ENCODE measurements at places on chromosomes 4 and X. TPM values are rescaled to one million over a fixed set of nuclear protein-coding genes. Genes with fewer than 3 reads are reported as not detected.

- no peak for DNase-seq
Observed at GRCh38 chr4:60822986-60823385, 377.1 kb upstream of the ADGRL3 start.

GRCh38 chrX:54066841-54067240 is 22.6 kb upstream of the PHF8 start:
- no peak for DNase-seq

DNA sequence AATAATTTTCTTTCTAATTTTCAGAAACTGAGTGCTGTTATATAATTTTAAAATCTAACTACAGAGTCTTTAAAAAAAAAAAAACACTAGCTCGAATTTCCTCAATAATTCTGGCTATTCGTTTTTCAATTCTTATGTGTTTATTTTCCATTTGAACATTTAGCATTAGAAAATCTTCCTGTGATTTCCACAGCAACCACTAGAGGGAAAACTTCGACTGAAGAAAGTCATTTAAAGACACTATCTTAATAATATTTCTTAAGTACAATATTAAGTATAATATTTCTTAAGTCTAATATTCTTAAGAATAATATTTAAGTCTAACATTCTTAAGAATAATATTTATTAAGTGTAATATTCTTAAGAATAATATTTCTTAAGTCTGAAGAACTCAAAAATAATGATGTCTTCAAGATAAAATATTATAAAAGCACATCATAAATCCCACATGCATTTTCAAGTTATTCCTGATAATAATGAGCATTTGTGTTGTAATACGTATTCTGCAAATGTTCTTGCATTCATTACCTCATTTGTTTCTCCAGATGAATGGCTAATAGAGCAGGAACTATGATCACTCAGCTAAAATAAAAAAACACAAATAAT is 118.4 kb upstream of the WDR17 start:
- no peak for DNase-seq

- DNase-seq = no peak
Observed at GRCh38 chrX:100207331-100208024, 202.6 kb downstream of the PCDH19 start.

GRCh38 chrX:147378767-147379166 is 533.0 kb upstream of the FMR1 start:
- no peak for DNase-seq

GRCh38 chr4:93448691-93449293 is 379.8 kb upstream of the ATOH1 start:
- DNase-seq = no peak

Gene PAGE2
- total RNA-seq = not detected

Gene ATP2B3
- total RNA-seq = 0.09 TPM

DNA sequence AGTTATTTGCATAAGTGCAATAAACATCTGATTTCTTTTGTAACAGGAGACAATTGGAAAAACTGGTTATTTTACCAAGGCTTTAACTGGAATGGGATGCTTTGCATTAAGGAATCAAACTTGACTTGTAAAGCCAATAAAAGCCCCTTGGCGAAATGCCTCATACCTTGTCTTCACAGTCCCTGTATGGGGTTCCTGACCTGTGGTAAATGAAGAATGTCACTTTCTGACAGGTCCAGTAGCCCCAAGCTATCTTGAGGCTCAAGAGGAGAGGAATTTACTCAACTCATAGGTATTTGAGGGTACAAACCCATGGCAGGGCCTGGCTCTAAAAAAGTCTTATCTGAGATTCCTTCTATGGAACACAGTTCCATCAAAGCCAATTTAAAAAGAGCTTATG is 78.0 kb downstream of the ACOX3 start:
- DNase-seq = no peak

DNA sequence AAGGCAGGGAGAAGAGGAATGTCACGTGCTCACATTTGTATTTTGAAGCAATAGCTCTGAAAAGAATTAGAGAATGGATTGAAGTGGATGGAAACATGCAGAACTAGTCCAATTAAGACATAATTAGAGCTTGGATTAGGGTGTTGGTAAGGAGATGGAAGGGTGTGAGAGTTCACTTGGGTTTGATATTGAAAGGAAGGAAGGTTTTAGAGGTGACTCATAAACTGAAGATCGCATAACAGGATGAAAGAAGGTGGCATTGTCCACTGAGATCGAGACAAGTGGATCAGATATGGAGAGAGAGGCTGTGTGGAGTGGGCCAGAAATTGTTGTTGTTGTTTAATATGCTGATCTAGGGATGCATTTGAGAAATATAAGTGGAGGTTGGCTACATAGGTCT is 244.0 kb upstream of the SMIM31 start:
- DNase-seq = no peak

DNA sequence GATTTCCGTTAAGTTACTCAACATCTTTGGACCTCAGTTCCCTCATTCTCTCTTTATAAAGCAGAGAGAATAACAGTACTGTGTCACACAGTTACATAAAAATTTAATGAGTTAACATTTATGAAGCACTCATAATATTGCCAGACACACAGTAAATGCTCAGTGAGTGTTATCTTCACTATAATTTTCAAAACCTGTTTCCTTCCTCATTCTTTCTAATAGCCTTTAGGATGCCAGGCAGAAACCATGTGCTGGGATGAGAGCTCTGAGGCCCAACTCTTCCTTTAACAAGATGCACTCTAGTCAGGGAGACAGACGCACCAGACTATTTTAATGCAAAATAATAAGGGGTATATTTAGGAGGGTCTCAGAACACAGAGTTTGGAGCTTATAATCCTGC is 208.2 kb downstream of the STK32B start:
- no peak for DNase-seq

DNA sequence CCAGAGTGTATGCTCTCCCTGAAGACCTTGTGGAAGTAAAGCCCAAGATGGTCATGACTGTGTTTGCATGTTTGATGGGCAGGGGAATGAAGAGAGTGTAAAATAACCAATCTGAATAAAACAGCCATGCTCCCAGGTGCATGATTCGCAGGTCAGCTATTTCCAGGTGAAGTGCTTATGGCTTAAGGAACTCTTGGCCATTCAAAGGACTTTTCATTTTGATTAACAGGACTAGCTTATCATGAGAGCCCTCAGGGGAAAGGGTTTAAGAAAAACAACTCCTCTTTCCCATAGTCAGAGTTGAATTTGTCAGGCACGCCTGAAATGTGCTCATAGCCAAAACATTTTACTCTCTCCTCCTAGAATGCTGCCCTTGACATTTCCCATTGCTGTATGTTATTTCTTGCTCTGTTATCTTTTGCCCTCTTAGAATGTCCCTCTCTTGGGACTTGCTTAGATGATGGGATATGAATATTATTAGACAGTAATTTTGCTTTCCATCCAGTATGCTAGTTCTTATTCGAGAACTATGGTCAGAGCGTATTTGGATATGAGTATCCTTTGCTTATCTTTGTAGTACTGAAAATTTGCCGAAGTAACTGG is 88.6 kb downstream of the PLS3 start:
- no peak for DNase-seq

DNA sequence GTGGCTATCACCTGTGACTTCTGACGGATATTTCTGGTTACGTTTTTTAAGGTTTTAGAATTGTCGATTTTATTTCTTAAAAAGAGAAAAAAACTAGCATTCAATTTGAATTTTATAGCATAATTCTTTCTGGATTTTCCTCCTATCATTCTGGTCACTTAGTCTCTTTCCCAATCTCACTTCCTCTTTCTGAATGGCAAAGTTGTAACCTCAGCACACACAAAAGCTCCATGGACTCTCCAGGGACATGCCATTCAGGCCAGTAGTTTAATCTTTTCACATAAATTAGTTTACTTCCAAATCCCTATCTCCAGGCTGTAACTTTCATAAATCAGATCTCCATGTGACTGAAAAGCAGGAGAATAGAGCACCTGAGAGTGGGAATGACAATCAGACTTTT is 110.7 kb downstream of the ARAP2 start:
- DNase-seq = no peak
